ENCODE measurements at places on chromosomes 3 and 15.

DNA sequence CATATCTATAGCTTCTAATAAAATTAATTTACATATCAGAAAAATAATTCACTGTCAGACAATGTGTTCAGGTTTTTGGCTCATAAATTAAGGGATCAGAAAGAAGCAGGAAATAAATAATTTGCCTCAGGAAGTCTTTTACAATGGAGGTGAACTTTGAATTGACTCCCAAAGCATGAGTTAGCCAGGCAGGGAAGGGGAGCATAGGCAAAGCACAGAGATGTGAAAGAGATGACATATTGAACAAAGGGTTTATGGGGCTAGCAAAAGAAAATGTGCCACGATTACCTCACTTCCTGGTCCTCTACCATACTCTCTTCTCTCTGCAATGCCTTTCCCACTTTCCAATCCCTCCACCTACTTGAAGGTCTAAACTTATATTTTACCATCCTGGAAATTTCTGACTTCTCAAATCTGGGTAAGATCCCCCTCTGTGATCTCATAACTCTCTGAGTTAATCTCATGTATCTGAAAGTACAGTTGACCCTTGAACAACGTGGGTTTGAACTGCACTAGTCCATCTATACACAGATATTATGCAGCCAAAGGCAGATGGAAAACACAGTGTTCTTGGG is 4.1 kb upstream of the HEXA start:
- no peak for DNase-seq

GRCh38 chr3:137065381-137065780 is 107.6 kb downstream of the IL20RB start:
- no peak for DNase-seq

- no peak for DNase-seq
Observed at GRCh38 chr15:71610728-71611552, 199.4 kb upstream of the NR2E3 start.

DNA sequence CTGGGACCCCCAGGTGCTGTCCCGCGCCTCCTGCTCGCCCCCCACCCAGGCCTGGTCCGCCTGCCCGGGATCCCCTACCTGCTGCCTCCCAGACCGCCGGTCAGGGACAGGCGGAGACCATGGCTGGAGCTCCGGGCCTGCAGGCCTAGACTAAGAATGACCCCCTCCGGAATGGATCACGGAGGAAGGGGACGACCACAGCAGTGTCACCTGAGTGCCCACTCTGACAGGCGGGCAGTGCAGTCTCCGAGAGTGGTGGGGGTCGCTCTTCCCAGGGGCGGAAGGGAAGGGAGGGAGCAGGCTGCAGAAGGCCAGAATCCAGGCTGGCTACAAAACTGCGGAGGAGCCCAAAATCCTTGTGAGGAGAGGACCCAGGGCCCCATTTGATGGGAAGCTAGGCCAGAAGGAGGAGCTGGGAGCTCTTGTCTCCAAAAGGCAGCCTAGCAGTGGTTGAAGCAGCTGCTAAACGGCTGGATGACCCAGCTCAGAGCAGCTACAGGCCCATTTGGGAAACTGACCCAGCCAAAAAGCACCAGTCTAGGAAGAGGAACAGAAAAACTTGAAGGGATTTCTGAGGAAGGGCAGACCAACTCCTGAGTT is 908 bp upstream of the RAB43 start:
- DNase-seq = no peak

GRCh38 chr3:65824166-65824565 is 214.6 kb downstream of the MAGI1 start:
- no peak for DNase-seq

DNA sequence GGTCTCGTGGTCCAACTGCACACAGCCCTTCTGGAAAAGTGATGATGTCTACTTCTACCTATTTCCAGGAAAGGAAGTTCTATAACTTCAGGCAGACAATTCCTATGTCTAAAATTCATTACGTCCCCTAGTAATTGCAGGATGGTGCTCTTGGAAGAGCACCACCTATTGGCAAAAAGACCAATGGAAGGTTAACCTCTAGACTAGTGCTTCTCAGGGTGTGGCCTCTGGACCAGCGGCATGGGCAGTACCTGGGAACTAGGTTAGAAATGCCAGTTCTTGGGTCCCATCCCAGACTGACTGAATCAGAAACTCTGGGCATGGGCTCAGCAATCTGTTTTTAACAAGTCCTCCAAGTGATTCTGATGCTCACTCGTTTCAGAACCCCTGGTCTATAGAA is 258.3 kb upstream of the ICE2 start:
- no peak for DNase-seq

DNA sequence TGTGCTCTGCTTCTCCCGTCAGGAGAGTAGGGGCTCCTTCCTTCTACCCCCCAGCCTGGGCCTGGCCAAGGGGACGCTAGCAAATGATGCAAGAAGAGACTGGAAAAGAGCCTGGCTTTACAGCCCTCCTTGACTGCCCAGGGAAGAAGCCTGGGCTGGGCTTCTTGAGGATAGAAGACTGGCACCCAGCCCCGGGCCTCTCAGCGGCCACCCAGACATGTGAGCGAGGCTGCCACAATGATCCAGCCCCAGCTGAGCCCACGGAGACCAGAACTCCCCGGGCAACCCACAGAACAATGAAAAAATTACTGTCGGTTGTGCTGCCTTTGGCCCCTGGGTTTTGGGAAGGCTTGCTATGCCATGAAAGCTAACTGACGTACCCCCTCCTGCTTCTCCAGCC is 100.6 kb upstream of the PRR20G start:
- DNase-seq = no peak

- no peak for DNase-seq
Observed at GRCh38 chr3:106611116-106611515, 742.3 kb upstream of the CBLB start.

DNA sequence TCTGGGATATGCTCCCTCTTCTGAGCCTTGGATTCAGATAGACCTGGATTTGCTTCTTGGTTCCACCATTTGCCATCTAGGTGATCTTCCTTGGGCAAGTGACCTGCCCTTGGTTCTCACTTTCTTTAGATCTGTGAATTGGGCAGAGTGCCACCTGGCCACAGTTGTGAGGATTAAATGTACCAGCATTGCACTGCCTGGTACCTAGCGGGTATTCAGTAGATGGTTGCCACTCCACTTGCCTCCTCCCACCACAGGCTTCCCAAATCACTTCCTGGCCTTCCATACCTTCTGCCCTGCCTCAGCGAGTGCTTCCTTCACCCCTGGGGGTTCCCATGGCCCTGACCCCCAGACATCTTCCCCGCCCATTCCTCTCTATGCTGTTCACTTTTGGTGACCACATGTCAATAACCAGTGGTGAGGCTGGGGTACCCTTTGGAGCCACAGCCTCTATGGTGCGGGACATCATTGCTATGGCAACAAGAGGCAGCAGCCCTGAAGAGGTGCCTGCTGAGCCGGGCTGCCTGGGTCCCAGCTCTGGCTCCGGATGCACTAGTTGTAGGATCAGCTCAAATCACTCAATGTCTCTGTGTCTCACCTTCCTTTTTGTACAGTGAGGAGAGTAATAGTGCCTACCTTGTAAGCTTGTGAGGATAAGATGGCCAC is 40.5 kb downstream of the CMTM7 start:
- no peak for DNase-seq

DNA sequence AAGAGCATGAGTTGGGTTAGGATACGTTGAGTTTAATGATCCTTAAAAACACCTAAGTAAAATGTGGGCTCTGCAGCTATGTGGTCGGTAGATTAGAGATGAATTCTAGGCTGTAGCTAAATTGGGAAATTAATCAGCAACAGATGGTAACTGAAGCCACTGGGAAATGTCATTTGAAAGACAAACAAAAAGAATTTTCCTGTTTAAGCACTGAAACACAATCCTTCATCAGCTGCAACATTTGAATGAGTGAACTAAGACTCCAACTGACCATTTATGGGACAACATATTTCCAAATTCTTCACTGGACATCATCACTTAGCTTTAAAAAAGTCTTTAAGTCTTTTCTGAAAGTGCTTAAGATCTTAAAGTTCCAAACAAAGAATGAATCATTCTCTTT is 226.9 kb downstream of the ZNF385D start:
- no peak for DNase-seq

GRCh38 chr15:40819048-40819447 is 9.5 kb downstream of the PPP1R14D start:
- no peak for DNase-seq

GRCh38 chr15:71332431-71333004 is 217.2 kb downstream of the THSD4 start:
- no peak for DNase-seq

DNA sequence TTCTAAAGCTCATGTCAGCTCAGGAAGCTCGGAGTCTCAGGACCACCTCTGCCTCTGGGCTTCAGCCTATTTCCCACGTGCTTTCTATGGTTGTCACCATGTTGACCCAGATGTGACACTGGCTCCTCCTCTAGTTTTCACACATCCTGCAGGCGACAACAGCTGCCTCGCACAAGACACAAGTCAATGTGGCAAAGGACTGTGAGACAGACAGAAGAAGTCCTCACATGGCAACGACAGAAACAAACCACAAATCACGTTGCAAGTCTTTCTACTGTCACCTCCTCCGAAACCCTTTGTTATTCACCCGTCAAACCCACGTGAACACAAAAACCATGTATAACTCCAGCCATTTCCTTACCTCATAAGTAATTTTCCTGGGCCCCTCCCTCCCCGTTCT is 194.5 kb downstream of the MEX3B start:
- DNase-seq = no peak

DNA sequence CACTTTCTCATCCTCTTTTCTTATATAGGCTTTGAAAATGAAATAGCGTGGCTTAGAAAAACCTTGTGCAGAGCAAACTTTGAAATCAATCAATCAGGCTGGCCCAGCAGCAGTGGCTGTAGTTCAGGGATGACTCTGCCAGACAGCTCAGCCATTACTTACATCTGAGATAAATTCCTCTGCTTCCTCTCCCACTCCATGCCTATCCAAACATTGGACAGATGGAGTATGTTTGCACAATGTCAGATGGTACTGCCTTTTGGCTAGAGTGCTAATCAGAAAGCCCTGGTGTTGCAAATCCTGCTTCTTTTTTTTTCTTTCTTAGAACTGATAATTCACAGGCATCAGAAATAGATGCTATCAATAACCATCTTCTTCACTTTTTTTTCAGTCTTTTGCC is 1065.1 kb downstream of the AGBL1 start:
- peak; percentile 36 for DNase-seq

- no peak for DNase-seq
Observed at GRCh38 chr15:32716216-32716914, 1.4 kb upstream of the GREM1 start.

DNA sequence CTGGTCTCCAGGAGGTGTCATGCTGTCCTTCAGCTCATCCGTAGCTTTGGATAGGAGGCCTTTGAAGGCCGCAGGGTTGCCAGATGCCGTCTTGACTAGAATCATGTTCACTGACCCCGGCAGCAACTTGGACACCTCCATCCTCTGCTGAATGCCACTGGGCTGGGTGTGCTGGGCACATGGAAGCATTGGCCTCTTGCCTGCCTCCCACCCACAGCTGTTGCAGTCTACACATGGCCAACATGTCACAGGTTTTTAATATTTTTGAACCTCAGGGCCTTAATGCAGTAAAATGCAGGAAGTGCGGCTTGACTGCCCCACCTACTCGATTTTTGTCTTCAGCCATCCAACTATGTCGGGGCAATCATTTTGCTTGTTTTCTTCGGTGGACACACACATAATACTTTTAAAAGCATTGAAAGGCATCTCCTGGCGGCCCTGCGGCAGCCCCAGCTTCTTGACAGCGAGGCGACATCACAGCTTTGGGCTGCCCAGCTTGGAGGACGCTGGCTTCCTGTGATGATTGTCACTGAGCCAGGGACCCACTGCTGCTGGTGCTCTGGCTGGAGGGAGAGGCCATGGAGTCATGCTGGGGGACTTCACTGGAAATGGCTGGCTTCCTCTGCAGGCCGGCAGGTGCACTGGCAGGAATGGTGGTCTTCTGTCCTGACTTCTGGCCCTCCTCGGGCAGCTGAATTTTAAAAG is 31.6 kb upstream of the ACAD9 start:
- DNase-seq = no peak

DNA sequence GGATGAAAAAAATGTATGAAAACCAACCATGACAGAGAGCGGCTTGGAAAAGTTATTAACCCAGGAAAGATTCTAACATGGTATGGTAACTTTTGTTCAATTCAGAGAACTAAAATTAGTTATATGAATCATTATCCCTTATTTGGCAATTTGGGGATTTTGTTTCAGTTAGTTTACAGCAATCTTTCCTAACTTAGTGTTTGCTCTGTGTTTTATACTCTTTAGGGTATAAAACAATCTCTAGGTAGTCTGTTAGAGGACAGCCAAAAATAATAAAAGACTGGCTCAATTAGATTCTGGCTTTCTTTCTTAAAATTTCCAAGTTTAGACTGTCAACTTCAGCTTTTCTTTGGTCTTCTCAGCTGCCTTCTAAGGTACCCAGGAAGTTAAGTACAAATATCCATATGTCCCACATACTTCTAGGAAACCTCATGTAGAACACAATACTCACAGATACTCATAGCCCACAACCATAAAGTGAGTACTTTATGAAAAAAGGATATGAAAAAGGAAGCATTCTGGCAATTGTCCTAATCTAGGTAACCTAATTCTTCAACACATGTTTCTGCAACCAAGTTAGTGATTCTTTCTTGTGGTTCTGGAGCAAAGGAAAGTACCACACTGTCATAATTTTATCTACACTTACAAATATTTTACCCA is 849.3 kb downstream of the ROBO1 start:
- no peak for DNase-seq

DNA sequence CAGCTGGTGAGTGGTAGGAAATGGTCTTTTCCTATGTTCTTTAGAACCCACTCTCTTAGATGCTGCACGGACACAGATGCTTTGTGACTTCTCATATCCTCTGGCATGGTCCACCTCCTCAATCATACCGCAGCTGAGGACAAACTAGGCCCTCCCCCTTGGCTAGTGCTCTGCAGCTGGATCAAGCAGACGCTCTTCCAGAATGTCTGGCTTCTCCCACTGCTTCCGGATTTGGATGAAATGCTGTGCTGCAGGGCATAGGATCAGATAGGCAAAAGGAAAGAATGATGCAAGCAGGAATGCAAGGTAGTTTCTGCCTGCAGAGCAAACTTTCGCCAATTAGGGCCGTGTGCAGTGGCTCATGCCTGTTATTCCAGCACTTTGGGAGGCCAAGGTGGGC is 75.7 kb upstream of the SLC4A7 start:
- DNase-seq = no peak

GRCh38 chr3:150203273-150203672 is 204.8 kb upstream of the TSC22D2 start:
- no peak for DNase-seq

GRCh38 chr3:81437683-81438082 is 323.8 kb downstream of the GBE1 start:
- DNase-seq = no peak

- no peak for DNase-seq
Observed at GRCh38 chr3:43726521-43726920, 35.8 kb downstream of the ABHD5 start.

- DNase-seq = no peak
Observed at GRCh38 chr15:93299675-93300074, 210.7 kb upstream of the RGMA start.
